ENCODE measurements at places on chromosomes 7 and 10.
A peak's percentile ranks its signal among the peaks of the same experiment; 100 is the strongest.

- peak; percentile 15 for DNase-seq
Observed at GRCh38 chr7:122887198-122887597, 938 bp upstream of the CADPS2 start.

GRCh38 chr7:87518735-87519134 is 43.3 kb upstream of the ABCB4 start:
- DNase-seq, result no peak

DNA sequence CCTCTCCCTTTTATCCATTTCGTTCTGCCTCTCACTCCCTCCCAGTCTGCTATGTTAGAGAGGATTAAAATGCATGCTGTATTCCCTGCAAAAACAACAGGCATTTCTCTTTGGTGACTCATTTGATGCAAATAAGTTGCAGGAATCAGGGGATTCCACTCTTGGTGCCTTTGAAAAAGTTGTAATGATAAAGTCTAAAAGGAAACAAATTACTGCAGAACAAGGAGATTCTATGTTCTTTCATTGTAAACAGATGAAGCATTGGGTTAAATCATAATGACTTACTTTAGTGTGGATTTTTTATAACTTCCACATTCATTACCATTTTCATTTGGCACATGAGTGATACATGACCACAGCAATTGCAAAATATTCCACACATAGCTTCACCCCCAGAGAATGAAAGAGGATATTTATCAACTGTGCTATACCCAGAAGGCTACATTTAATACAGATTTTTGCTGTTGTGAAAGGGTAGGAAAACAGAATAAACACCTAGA is 33.4 kb upstream of the ABLIM1 start:
- no peak for DNase-seq

- no peak for DNase-seq
Observed at GRCh38 chr7:50864694-50865093, 82.0 kb upstream of the GRB10 start.

DNA sequence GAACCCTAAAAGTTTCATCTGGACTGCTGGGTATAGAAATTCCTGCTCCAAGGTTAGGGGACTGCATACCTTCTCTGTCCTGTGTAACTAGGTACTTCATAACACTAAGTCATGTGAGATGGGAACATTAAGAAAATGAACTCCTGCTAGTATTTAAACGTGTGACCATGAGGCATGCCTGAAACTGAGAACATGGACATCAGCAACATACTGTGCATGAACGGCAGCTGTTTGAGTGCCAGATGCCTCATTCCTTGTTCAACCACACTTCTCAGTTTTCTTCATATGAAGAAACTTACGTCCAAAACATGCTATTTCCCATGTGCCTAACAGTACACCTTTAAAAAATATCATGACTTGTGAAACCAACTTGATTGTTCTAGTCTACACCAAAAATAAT is 88.5 kb downstream of the CREM start:
- DNase-seq, result no peak

DNA sequence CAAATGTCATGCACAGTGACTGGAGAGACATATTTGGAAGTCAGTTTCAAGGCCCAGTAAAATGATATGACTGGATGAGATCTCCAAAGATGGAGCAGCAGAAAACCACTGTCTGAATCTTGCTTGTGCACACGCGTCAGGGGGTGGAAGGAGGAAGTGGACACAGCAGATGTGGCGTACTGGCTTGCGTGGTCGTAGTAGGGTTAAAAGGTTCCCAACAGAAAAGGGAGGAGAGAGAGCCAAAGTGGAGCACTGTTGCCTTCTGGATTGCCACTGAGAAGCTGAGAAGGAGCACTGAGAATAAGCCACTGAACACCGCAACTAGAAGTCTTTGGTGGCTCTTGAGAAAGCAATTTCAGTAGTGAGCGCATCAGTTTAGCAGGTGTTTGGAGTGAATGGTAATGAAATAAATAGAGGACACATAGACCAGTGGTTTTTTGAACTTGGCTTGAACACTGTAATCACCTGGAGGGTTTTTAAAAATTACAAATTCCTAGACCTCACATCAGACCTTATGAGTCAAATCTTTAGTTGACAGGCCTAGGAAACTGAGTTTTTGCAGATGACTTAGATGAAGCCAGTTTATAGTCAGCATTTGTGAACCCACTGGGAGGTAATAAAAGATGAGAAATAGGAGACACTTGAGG is 227.3 kb downstream of the PTEN start:
- DNase-seq, result no peak

DNA sequence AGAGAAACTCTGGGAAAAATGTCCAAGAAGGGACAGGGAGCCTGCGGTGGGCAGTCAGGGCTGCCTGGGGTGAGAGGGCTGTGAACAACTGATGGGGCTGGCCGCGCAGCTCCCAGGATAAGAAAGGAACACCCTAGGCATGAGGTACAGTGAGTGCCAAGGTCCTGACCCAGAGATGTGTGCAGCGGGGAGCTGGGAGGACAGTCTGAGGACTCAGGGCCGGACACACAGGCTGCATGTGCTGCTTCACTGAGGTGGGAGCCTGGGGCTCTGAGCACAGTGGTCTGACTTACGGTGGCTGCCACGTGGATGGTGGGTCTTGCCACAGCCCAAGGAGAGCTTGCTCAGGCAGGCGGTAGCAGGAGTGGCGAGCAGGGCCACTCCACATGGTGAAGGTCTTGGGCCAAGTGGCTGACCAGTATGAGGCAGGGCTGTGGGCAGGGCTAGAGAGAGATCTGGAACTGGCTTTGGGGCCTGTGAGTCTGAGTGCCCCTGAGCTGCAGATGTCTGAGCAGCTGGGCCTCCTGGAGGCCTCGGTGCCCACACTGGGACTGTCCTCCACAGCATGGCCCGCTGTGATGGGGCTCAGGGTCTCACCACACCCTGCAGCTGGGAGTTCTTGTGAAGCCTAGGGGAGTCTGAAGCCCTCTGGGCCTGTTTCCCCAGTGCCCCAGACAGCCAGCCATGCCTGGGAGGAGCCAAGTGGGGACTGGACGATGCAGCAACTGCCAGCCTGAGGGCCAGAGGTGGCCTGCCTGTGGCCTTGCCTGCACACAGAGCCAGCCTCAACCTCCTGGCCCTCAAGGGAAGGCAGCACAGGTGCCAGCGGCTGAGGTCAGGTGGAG is 60.3 kb downstream of the RASGEF1A start:
- DNase-seq, result no peak

- no peak for DNase-seq
Observed at GRCh38 chr10:92756201-92757065, 66.7 kb downstream of the HHEX start.

GRCh38 chr7:7254319-7254718 is 72.0 kb downstream of the C1GALT1 start:
- no peak for DNase-seq

GRCh38 chr10:48923748-48924147 is 15.9 kb downstream of the LRRC18 start:
- DNase-seq, result no peak

DNA sequence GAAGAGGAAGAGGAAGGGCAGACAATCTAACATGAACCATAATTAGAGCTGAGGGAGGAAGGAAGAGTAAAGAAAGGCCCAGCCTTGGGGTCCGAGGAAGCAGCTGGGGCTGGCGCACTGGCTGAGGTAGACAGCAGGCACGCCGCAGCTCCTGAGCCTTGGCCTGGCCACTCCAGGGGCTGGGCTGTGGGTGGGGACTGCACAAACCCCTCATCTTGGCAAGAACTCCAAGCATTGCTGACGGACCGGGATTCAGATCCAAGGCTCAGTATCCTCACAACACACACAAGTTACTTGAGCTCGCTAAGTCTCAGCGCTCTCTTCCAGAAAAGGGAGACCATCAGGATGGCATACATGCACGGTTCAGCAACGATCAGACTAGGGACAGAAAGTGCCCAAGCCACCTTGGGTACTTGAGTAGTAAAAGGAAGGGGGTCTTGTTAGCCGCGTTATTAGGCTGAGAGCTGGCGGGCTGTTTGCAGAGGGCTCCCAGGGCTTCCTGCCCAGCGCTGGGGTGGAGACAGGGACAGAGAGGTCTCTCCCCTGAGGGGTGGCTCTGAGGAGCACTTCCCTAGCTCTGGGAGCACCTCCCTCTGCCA is 4.5 kb downstream of the TNS3 start:
- no peak for DNase-seq

DNA sequence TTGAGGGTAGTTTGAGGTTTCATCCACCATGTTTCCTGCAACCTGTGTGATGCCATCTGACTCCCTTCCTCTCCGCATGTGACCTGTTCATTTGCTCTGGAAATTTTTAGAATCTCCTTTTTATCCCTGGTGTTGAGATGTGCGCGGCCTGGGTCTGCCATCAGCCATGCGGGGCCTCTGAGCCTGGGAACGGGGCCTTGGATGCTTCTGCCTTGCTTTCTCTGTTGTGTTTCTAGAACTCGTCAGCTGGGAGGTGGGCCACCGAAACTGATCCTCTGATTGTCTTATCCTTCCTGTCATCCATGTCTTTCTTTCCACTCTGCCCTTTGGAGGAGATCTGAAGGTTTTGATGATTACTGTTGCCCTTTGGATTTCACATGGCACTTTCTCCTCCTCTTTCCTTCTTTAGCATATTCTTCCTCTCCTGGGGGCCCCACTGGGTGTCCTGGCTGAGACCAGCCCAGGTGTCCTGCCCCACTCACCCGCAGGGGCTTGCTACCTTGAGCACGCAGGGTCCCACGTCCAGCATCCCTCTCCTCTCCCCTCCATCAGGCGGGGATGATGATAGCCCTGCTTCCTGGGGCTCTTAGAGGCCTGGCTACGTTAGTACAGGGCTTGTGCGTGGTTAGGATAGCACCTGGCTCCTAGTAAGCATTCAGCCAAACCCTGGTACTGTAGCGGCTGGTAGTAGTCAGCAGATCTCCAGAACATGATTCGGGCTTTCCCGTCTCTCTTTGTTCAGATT is 29.9 kb downstream of the PPP2R2D start:
- DNase-seq, result no peak

DNA sequence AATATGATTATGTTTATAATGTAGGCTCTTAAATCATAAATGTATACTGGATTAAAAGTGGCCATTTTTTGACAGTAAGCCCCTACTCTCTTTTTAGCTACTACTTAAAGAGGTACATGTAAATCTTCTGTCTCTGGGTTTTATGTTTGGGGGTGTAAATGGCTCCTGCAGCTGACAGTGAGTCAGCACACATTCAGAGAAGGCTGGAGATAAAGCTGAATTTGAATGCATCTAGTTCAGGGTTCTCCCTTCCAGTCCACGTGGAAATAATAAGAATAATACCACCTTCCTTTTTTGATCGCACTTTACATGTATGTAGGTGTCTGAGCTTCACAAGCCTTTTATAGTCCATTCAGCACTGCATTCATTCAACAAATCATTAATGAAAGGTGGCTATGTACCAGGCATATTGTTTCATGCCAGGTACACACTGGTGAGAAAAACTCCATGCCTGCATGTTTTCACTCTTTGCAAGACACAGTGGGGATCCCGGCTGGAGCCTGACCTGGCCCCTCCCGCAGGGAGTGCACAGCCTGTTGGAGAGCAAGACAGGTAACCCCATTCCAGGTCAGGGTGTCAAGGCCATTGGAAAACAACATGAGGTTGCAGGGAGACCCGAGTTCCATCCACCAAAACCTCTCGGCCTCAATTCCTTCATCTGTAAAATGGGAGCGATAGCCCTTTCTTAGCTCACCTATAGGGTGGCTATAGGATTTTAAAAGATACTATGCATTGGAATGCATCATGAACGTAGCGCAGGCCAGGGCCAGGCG is 107.5 kb upstream of the ANLN start:
- DNase-seq, result no peak

- no peak for DNase-seq
Observed at GRCh38 chr7:154540596-154540995, 462.3 kb downstream of the PAXIP1 start.

DNA sequence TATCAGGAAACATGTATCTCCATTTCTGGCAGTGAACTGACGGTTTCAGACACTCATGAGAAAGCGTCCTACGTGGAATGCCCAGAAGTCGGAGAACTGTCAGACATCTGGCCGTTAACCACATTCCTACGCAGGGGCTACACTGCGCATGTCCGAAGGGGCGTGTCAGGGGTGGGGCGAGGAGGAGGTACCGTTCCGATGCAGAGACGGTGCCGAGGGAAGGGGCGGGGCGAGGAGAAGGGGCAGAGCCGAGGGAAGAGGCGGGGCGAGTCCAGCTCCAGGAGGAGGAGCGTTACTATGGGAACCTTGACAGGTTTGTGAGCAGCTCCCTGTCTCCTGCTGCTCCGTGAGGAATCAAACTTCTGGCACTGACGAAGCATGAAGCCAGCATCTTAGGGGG is 366.9 kb upstream of the NUPR2 start:
- no peak for DNase-seq

DNA sequence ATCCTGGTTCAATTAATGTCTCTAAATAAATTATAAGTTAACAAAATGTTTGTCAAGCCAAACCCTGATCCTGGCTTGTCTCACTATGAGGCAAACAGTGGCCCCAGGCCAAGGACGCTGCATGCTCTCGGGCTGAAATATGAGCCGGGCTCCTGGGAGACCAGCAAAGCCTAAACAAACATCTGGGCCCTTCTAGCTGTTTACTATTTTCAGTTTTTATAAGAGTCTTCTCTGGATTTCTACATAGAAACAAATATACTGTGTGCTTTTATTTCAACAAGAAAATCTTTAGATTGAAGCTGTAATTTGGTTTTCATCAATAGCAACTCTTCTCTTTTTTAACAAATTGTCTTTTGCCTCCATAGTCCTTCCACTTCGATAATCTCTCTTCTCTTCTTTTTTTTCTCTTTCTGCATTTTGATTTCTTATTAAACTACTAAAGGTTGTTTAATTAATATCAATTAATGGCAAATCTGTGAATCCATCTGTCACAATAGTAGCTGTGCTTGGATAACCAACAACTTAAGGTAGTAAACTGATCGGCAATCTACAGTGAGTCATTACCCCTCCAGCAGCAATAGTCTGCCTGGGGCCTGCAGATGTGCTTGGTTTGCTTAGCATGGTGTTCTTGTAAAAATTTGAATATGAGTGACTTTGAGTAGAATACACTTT is 83.3 kb upstream of the DNAJC1 start:
- peak; percentile 0 for DNase-seq

DNA sequence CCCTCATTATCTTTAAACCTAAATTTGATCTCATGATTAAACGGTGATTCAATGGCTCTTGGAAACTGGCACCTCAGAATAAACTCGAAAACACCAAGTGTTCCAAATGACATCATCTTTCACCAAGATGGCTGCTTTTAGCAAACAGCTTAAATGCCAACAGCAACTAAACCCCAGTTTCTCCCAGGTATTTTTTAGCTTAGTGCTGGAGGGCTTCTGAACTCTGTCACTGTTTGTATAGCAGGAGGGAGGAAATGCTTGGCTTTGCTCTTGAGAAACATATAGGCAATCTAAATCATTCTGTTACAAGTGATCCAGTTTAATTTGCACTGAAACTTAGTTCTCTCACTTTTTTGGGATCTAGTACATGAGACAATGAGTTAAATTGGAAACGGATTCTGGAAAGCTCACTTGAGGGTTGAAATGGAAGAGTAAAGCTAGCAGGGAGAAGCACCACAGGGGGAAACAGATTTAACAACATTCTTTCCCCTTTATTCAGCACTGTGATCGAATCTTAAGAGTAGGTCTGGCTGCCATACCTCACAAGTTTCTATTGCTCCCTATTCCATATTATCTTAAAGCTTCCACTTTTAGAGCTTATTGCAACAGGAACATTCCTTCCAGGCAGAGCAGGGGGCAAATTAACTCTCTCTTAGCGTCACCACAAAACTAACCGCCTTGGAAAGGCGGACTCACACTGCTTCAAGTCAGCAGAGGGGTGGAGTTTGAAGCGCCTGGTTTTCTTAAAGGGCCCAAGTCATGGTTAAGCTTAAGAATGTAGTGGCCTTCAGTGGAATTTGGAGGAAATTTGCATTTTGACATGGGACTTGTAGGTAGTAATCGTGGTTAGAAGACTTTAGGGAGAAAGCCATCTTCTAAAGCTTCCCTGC is 1.8 kb upstream of the CCDC6 start:
- no peak for DNase-seq

- no peak for DNase-seq
Observed at GRCh38 chr10:63438506-63439498, 27.0 kb downstream of the JMJD1C start.
